ENCODE measurements at places on chromosomes 2 and 18. TPM values are rescaled to one million over a fixed set of nuclear protein-coding genes. Genes with fewer than 3 reads are reported as not detected.
A peak's percentile ranks its signal among the peaks of the same experiment; 100 is the strongest.

DNA sequence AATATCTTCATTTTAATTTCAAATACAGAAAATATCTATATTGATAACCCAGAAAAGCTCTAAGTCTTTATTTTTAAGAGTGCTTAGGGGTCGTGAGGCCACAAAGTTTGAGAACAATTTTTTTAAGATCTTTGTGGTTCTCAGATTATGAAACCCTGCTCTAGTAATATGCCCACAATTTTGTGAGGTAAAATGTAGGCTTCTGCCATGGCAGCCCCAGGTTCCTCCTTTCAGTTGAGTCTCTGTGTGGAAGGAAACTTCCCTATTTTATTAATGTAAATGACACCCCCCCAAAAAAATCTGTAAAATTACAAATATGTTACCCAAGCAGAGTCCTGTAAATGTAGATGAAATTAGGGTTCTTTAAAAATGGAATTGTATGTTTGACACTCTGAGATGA, 600.5 kb downstream of the SATB2 start:
- H3K36me3 ChIP-seq: no peaks in the 10 kb centered on the region
- no peaks in the 10 kb centered on the region for H3K4me1 ChIP-seq
- no peak overlapping the region for H3K27ac ChIP-seq
- no peak overlapping the region for H3K4me3 ChIP-seq
- DNase-seq: no peak
- H3K27me3 ChIP-seq: no peaks in the 10 kb centered on the region

- no peaks in the 10 kb centered on the region for H3K4me1 ChIP-seq
- H3K36me3 ChIP-seq: no peaks in the 10 kb centered on the region
- H3K27ac ChIP-seq: no peak overlapping the region
- no peaks in the 10 kb centered on the region for H3K27me3 ChIP-seq
Measured at GRCh38 chr2:209721497-209721896, 50.1 kb upstream of the UNC80 start.

DNA sequence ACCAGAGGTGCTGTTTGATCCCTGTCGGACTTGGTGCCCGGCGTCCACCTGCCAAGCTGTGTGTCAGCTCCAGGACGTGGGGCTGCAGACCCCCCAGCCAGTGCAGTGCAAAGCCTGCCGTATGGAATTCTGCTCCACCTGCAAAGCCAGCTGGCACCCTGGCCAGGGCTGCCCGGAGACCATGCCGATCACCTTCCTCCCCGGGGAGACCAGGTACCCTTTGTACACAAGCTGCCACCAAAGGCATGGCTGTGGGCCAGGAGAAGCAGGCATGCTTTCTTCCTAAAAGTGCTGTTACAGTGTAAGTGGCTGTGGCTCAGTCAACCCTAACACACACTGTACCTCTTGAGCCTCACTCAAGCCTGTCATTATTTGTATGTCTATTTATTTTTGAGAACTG, 103.3 kb downstream of the RNF144A start:
- peaks cover 40% of the 10 kb centered on the region for H3K36me3 ChIP-seq
- no peak overlapping the region for H3K27ac ChIP-seq
- no peaks in the 10 kb centered on the region for H3K4me1 ChIP-seq
- H3K4me3 ChIP-seq: no peak overlapping the region
- no peaks in the 10 kb centered on the region for H3K27me3 ChIP-seq
- no peak for DNase-seq

- no peak overlapping the region for H3K27ac ChIP-seq
- H3K4me1 ChIP-seq: peaks cover 38% of the 10 kb centered on the region
- no peak for DNase-seq
- H3K4me3 ChIP-seq: no peak overlapping the region
Measured at GRCh38 chr2:224560549-224560948, 24.6 kb downstream of the CUL3 start.

DNA sequence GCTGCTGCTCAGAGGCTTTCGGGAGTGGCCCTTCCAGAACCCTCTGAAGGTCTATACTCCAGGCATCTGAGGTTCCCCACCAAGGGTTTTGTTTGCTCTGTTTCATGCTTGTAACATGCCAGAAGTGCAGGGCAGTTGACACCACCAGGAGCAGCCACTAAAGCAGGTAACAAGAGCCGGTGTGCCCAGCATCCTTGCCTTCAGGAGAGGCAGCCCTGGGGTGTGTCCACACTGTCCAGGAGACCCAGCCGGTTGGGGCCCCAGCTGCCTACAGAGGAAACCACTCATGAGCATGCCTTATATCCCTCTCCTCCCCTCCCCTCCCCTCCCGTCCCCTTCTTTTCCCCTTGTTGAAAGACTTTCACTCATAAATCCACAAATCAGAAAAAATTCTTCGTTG, 93.1 kb downstream of the CD8B2 start:
- no peak overlapping the region for H3K27ac ChIP-seq
- peaks cover 5% of the 10 kb centered on the region for H3K27me3 ChIP-seq
- no peak overlapping the region for H3K4me3 ChIP-seq
- H3K4me1 ChIP-seq: no peaks in the 10 kb centered on the region
- H3K36me3 ChIP-seq: no peaks in the 10 kb centered on the region

DNA sequence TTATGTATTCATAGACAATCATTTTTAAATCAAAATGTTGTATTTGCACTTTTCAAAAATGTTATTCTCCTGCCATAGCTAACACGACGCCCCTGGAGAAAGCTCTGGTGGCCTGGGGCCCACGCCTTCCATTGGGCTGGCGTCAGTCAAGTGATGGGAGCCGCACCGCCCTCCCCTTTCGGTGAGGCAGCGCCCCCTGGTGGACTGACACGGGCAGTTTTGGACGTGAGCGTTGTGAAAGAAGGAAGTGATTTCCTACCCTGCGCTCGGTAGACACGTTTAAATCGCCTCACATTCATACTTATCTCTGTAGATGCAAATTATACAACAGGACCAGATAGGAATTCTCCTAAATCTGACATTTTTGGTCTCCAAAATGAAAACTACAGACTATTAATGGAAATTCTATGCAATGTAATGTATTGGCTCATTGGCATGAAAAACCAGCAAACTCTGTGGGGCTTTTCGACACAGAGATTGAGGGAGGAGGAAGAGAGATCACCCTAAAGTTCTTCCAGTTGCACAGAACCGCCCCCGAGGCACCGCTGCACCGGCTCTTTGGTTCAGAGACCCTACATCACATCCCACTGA, 326.2 kb upstream of the SOX11 start:
- H3K4me1 ChIP-seq: no peaks in the 10 kb centered on the region
- H3K27me3 ChIP-seq: no peaks in the 10 kb centered on the region
- no peak overlapping the region for H3K4me3 ChIP-seq

DNA sequence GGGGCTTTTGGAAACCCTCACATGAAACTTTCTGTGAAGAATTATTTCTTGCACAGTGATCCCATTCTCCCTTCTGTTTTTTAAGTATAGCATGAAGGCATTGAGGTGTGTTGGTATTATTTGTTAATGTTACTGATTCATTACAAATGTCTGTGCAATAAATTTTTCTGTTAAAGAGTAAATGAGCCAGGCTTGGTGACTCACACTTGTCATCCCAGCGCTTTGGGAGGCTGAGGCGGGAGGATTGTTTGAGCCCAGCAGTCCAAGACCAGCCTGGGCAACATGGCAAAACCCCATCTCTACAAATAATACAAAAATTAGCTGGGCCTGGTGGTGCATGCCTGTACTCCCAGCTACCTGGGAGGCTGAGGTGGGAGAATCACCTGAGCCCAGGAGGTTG, 87.8 kb downstream of the KCTD18 start:
- H3K4me3 ChIP-seq: no peak overlapping the region
- no peak for DNase-seq
- no peaks in the 10 kb centered on the region for H3K27me3 ChIP-seq
- H3K4me1 ChIP-seq: peaks cover 5% of the 10 kb centered on the region
- H3K36me3 ChIP-seq: no peaks in the 10 kb centered on the region

- H3K36me3 ChIP-seq: no peaks in the 10 kb centered on the region
- H3K4me1 ChIP-seq: no peaks in the 10 kb centered on the region
- H3K4me3 ChIP-seq: no peak within 1 kb of the TSS
- H3K27ac ChIP-seq: no peak within 1 kb of the TSS
- no peak for DNase-seq
Measured at GRCh38 chr18:6414723-6415417, at the start of gene L3MBTL4. L3MBTL4 (minus strand) TSS chr18:6414911; CDS start chr18:6311625, 103,286 bp downstream.

DNA sequence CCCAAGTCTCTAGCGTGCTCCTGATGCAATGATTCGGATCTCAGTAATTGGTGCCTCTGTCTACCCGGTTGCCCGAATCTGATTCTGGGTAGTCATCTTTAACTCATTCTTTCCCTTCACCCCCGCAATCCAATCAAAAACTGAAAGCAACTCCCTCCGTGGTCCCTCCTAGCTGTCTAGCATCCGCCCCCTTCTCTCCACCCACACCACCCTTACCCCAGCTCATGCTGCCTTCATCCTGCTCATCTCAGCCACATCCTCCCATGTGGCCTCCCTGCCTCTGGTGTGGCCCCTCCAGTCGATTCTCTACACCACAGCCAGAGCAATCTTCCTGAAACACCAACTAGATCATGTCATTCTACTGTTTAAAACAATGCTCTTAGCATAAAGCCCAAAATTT, 62.3 kb downstream of the TTC32 start:
- no peaks in the 10 kb centered on the region for H3K36me3 ChIP-seq
- no peak overlapping the region for H3K27ac ChIP-seq
- no peak for DNase-seq
- no peaks in the 10 kb centered on the region for H3K27me3 ChIP-seq
- no peak overlapping the region for H3K4me3 ChIP-seq

DNA sequence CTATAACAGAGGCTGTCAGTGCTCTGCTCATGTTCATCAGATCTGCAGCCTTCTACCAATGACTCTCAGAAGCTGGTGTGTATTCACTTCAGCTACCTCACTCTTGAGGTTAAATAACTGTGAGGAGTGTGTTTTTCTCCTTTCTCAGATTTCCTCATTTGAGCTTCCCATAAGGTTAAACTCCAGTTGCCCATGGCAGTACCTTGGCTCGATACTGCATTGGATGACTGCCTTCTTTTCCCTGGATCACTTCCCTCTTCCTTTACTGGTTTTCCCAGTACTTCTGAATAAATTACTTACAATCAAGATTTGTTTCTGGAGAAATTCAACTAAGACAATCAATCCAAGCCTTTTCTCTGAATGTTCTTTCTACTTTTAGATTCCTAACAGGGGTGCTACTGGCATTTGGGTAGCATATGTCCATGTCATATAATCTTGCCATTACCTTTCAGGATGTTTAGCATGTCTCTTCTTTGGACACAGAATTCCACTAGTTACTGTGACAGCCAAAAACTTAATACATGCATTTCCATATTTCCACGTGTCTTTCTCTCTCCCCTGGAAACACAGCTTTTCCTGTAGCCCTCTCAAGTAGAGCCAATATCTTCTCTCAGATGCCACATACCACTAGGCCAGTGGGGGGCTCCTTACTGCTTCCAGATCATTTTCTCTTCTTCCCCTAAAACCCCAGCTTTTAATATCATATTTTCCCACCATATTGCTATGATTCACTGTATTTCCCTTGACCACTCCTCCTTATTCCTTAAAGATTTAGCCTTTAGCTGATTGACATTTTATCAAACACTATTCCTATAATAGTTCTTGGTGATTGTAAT, 15.0 kb upstream of the SPOPL start:
- no peaks in the 10 kb centered on the region for H3K36me3 ChIP-seq
- no peak for DNase-seq
- H3K27me3 ChIP-seq: no peaks in the 10 kb centered on the region
- no peak overlapping the region for H3K27ac ChIP-seq

The GREB1L gene
- total RNA-seq: not detected

- H3K4me1 ChIP-seq: peaks cover 31% of the 10 kb centered on the region
- peak overlapping the region; percentile 4 for H3K4me3 ChIP-seq
- no peaks in the 10 kb centered on the region for H3K27me3 ChIP-seq
Measured at GRCh38 chr2:28348149-28348567, 44.5 kb upstream of the FOSL2 start.

The RNF125 gene
- total RNA-seq: 41.3 TPM

The GALNT13 gene
- not detected for total RNA-seq

DNA sequence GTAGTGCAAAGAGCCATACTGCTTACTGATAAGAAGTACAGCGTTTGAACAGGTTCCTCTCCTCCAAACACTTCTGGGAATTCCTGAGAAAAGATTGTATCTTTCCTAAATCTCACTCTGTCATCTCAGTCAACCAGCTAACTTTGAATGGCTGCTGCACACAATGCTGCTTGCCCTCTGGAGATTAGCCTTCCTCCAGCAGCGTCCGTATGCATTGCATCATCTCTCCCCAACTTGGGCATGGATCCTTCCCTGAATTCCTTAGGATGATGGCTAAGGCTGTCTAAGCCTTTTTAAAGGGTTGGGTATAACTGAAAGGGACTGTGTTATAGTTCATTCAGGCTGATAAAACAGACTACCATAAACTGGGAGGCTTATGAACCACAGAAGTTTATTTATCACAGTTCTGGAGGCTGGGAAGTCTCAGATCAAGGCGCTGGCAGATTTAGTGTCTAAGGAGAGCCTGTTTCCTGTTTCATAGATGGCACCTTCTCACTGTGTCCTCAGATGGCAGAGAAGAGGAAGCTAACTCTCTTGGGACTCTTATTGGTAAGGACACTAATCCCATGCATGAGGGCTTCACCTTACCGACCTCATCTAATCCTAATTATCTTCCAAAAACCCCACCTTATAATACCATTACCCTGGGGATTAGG, 105.3 kb downstream of the PAX3 start:
- H3K4me1 ChIP-seq: no peaks in the 10 kb centered on the region
- no peaks in the 10 kb centered on the region for H3K27me3 ChIP-seq
- H3K27ac ChIP-seq: no peak overlapping the region
- no peaks in the 10 kb centered on the region for H3K36me3 ChIP-seq

The RSAD2 gene
- total RNA-seq: 0.85 TPM

DNA sequence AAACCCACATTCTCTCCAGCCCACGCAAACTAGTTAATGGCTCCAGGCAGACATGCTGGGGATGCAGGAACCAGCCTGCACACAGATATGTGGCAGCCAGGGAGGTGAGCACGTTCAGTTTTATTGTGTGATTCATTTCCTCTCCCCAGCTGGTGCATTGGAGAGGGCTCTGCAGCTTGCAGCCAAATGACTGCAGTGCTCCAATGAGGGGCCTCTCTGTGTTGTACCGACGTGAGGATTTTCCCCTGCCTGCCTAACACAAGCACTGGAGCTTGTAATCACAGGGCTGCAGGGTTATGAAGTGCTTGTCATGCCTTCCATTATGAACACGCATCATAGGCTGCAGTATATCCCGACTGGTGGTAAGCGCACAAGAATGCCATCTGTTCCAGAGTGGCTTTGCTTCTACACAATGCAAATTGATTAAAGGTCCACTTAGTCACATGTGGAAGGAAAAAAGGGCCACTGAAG, 92.3 kb upstream of the THUMPD2 start:
- no peaks in the 10 kb centered on the region for H3K36me3 ChIP-seq
- no peak for DNase-seq
- no peak overlapping the region for H3K4me3 ChIP-seq
- H3K27me3 ChIP-seq: no peaks in the 10 kb centered on the region
- no peaks in the 10 kb centered on the region for H3K4me1 ChIP-seq
- H3K27ac ChIP-seq: no peak overlapping the region

DNA sequence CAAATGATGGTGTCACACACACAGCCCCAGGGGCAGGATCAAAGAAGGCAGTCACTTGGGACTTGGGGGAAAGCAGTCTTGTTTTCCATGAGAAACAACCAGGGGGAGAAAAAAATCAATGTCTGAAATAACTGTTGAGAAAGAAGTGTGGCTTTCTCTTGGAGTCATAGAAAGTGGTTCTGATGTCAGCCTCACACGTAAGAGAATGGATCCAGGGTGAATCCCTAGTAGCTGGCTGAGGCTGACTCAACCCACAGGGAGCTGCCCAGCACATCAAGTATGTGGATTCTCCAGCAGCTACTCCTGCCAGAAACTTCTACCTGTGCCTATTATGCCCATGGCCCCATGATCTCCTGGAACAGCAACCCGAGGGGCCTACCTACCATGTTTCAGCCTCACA, 33.6 kb upstream of the ZBTB7C start:
- no peak for DNase-seq
- peaks cover 5% of the 10 kb centered on the region for H3K27me3 ChIP-seq
- no peaks in the 10 kb centered on the region for H3K4me1 ChIP-seq
- H3K27ac ChIP-seq: no peak overlapping the region

The MBP gene
- total RNA-seq: 60.0 TPM

Measured in CD8-positive, alpha-beta memory T cell (primary cell).